ENCODE measurements at places on chromosomes 11 and 22.

- no peak for DNase-seq
Measured at GRCh38 chr11:25938952-25939351, 393.0 kb upstream of the ANO3 start.

GRCh38 chr11:86287468-86287796 lies 14.6 kb upstream of the HIKESHI start:
- DNase-seq = no peak

DNA sequence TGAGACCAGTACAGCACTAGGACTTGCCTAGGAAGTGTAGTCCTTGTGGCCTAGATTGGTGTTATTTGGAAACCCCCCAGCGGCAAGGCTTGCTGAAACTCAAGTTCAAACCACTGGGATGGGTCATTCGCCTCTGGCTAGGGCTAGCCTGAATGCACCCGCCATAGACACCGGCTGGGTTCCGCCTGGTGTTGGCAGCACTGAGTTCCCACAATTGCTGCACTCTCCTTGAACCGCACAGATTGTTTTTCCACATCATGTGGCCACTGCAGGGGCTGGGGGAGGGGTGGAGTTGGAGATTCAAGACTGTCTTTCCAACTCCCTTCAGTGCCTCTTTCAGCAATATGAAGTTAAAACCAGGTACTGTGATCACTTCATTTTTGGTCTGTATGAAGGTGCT lies 43.1 kb downstream of the CCDC73 start:
- DNase-seq = no peak

GRCh38 chr11:9769621-9770020 lies 105.7 kb downstream of the SWAP70 start:
- no peak for DNase-seq

DNA sequence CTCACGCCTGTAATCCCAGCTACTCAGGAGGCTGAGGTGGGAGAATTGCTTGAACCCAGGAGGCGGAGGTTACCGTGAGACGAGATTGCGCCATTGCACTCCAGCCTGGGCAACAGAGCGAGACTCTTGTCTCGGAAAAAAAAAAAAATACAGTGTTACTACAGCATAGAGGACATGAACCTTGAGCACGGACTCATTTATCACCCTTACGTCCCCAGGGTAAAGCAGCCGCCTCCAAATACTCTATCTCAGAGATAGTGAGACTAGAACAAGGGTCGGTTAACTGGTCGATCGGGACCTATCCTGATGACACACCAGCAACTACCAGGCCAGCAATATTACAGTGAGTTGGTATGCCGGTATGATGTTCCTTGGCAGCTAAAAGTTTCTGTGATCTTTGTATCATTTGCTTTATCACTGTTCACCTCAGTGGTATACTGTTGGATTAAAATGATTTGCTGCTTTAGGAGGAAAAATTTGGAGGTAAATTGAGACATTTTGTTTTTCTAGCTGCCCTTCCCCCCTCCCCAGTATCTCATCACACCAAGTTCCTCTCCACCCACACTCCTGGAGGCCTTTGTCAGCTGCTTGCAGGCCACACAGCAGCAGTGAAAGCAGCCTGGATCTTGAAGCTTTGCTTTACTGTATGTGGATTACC lies 7.0 kb upstream of the SIDT2 start:
- DNase-seq = no peak

- no peak for DNase-seq
Measured at GRCh38 chr11:32479291-32479690, 44.0 kb upstream of the WT1 start.

GRCh38 chr11:66725114-66725513 lies 3.9 kb downstream of the SPTBN2 start:
- no peak for DNase-seq

DNA sequence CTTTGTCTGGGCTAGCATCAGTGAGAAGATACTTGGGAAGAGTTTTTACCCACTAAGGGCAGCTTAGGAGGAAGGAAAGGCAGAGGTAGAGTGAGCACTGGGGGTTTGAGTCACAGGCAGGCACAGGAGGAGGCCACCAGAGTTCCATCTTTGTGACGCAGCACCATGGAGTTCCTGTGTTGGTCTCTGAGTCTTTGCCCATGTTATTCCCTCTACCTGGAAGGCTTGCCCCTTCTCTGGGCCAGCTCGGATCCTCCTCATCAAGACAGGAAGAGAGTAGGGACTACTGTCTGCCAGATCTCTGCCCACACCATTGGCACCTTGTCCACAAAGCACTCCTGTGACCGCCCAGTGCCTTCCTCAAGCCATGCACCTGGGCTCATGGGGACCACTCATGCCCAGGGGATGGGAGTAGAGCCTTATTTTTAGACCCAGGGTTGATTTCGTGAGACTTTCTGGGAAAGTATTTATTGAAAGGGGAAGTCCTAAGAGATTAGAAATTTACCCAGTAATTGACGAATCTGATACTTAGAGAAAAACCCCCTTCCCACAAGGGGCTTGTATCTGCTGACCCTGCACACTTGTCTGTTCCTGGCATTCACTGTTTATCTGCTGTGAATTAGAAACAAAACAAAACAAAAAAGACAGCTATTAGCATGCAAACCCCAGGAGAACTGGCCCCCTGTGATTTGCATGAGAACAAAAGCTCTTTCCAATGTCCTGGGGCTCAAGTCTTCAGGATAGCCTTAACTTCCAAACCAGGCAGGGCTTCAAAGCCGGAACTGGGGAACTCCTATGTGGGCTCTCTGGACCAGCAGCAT lies 35.9 kb upstream of the MYEOV start:
- DNase-seq = no peak

DNA sequence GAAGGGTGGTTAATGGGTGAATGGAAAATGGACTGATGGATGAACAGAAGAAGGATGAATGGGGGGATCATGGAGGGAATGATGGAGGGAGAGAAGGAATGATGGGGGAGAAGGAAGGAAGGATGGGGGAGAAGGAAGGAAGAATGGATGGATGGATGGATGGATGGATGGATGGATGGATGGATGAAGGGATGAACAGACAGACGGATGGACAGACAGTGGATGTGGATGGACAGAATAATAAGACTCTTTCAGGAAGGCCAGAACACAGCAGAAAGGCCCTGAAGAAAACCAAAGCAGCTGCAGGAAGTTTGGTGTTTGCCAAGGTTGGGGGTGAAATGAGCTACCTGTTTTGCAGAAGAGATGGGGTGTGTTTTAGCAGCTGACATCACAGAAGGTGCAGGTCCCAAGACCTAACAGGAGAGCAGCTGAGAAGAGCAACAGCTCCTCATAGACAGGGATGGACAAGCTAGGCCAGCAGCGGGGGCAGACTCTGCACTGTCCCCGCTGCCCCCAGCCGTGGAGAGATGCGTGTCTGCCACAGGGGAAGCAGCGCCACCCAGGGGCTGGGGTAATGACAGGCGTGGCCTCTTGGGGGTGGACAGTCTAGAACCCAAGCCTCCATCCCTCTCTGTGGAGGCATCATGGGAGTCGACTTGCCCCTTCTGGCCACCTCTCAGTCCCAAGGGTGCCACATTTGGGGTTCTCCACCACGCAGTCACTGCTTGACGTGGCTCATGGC lies 17.9 kb downstream of the C1QTNF6 start:
- DNase-seq = peak; percentile 11

DNA sequence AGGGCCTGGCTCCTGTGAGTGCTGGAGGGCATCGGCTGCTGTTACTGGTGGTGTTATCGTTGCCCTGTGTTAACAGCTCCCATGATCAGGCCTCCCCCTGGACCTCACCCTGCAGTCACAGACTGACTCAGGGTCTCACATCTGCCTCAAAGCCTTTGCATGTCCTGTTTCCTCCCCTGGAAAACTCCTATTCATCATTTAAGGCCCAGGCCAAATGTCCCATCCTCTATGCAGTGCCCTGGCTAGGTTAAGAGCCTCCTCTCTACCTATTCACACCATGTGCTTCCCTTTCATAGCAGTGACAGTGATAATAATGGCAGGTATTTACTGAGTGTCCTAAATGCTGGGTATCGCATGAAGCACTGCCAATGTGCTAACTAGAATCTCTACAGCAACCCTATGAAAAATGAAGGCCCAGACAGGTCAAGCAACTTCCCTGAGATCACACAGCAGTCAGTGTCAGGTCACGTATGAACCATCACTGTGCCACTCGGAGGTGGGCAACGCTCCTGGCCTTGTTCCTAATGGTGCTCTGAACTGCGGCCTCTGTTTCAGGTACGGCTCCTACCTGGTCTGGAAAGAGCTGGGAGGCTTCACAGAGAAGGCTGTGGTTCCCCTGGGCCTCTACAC lies 9.3 kb downstream of the TSPO start:
- no peak for DNase-seq

DNA sequence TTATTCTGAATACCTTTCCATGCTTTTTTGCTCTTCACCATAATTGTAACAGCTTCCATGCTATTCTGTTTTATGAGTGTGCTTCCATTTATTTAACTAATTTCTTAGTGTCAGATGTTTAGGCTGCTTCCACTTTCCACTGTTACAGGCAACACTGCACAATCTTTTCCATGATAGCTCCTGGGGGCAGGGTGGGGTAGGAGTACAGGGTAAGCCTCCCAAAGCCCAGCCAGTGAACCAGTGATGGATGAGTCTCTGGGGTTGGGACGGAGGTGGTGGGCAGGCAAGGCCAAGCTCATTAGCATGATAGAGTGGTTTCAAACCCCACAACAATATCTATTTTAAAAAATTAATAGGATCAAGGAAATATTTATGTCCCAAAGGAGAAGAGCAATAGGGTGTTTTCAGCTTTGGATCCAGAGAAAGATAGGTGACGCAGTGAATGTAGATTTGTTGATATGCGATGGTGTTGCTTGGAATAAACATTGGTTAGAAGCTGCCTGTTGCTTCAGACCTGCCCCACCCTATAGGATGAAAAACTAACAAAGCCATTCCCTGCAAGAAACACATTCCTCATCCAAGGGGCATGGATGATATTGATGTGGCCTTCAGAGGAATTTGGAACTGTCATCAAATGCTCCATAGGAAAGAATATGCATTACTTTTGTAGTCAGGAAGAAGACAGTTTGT lies 17.1 kb upstream of the ELF5 start:
- no peak for DNase-seq

DNA sequence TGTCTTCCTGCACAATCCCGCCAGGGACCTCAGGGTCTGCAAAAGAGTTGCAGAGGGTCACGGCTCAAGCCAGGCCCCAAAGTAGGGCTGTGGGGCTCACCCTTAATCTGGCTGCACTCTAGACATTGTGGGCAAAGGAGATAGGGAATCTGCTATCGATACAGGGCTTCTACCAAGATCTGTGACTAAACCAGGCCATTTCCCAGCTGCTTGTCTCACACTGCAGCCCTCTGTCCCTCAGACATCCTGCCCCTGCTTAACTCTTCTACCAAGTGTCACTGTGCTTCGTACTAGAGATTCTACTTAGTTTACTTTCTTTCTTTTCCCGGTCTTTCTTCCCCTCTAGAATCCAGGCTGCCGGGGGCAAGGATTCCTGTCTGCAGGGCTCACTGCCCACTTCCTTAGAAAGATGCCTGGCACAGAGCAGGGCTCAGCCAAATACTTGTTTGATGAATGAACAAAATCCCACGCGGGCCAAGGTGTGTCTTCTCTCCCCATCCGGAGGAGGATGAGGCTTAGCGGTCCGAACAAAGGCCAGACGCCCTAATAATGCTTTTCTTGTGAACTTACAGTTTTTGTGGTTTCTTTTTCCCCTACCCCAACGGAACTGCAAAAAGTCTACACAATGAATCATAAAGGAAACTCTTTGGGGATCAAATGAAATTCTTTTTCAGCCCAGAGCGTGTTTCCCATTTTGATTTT lies 61.3 kb upstream of the ANO1 start:
- DNase-seq = no peak

DNA sequence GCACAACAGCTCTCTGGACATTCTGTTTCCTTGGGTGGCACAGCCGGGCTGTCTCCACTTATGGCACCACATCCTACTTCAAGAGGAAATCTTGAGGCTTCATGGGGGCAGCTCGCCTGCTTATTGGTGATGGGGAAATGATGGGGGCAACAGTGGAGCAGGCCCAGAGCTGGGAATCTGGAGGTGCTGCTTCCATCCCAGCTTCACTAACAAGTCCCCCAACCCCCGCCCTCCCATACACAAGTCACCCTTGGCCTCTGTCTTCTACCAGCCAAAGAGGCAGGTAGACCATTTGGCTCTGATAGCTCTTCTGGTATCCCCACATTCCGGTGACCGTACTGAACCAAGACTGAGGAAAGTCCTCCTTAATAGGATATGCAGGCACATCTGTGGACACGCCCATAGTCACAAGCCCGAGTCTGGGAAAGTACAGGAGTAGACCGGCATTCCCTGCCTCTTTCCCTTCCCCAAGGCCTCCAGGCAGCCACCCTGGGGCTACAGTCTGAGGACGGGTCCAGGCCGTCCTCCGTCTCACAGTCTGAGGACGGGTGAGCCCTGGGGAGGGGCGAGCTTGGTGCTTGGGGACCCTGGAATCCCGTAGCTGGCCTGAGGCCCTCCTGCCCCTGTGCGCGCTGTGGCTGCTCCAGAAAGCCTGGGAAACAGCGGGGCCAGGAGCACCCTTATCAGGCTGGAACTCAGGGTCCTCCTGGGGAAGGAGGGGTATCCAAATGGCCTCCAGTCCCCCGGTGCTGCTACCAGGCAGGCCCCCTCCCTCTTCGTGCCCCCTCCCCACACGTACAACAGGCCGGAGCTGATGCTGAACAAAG lies 145.6 kb downstream of the FEZ1 start:
- DNase-seq = no peak

- DNase-seq = no peak
Measured at GRCh38 chr11:11432621-11433319, 79.7 kb upstream of the CSNK2A3 start.

DNA sequence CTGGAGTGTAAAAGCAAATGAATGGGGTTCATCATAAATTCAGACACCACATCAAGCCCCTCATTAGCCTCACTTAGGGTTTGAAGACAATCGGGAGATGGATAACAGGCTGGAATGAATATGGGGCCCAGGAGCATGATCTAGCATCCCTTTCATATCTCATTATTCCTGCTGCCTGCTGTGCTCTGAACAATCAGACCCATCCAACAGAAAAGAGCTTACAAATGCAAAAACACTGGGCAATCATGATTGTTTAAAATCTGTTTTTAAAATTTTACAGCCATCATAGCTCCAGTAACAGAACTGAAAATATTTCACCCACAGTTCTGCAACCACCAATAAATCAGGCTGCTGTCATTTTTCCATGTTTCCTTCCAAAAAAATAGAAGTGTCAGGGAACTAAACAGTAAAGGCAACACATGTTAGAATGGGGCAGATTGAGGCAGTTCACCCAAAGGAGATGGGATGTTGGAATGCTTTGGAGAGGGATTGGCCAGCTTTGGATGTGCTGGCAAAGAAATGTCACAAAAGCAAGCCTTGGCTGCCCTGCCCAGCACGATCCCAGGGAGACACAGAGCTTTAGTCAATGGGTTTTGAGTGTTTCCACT lies 47.8 kb upstream of the BMAL1 start:
- DNase-seq = no peak
